ENCODE measurements at places on chromosomes 12 and 14.

GRCh38 chr12:127381043-127381668 lies 885.8 kb upstream of the TMEM132C start:
- no peak for DNase-seq

DNA sequence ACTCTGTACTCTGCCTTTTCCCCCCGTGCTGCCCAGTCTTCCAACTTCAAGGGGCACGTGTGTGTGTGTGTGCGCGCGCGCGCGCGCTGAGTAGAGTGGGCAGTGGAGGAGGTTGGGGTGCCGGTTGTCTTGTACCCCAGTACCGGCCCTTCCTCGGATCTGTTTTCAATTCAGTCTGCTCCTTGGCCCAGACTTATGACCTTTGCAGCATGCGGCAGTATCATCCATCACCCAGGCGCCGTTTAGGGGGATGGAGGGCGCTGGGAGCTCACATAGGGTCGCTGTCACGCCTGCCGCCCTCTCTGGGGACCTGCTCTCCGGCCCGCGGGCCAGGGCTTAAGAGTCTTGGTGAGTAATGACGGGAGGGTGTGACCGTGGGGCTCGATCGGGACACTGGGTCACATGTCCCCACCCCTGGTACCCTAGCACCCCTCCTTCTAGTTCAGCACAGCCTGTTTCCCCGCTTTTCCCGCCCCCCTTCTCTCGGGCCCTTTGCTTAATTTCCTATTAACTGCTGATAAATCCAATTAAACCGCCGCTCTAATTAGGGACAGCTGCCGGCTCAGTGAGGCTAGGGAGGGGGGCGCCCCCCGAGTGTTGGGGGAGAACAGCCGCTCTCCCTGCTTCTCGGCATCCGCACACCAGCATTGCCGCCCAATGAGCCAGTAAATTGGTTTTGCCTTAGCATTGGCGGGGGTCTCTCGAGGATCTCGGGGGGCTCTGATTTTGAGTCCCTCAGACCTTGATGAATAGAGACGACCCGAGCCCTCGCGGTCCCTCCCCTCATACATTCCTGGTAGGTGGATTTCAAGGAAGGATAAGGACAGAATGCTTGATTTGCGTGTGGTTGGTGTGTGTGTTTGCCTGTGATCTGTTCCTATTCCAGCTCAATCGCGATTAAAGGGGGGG lies 9.3 kb downstream of the STAC3 start:
- DNase-seq: no peak

- DNase-seq: no peak
These were observed 3.5 kb upstream of the OSBPL8 start for GRCh38 chr12:76563061-76563460.

GRCh38 chr12:46518729-46519128 lies 146.2 kb upstream of the SLC38A2 start:
- no peak for DNase-seq

DNA sequence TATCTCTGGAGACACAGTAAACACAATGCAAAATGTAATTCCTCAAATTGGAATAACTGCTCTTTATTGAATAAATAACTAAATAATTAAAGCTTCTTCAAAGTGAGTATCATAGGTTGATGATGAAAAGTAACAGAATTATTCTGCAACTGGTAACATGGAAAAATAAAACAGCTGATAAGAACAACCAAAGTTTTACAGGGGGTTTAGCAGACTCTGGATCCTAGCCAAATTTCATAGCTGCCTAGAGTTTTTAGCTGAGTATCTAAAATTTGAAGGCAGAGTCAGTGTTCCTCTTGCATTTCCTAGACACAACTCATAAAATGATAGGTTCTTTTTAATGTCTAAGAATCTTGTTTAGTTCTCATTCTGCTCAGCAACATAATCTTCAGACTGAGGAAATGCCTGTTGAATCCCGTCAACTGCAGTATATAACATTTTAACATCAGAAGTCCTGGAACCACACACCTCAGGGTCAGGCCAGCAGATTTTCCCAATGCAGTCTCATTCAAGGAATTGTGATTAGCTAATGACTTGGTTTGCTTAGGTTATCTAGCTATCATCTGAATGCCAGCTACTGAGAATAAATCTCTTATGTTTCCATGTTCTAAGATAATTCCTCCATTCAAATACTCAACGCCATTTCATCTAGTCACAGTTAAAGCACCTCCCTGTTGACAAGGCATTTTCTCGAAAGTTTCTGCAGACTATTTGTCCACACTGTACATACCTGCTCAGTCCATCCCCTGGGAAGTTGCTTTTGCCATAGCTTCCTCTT lies 411.6 kb downstream of the BCAT1 start:
- no peak for DNase-seq

GRCh38 chr12:93191956-93192355 lies 185.8 kb upstream of the NUDT4 start:
- DNase-seq: no peak

DNA sequence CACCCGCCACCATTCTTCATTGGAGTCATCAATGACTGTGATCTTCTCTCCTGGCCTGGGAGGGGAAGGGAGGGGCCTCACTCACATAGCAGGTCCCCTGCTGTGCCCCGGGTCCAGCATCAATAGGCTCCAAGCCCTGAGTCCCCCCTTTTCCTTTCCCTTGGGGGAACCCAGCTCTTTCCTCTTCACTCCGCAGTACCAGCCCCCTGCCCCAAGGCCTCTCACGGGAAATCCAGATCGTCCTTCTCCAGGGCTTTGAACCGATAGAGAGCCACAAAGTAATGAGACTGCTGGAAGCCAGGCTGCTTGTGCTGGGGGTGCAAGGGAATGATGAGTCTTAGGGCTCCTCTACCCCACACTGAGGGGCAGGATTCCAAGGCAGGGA lies 6.7 kb downstream of the STAC3 start:
- no peak for DNase-seq

DNA sequence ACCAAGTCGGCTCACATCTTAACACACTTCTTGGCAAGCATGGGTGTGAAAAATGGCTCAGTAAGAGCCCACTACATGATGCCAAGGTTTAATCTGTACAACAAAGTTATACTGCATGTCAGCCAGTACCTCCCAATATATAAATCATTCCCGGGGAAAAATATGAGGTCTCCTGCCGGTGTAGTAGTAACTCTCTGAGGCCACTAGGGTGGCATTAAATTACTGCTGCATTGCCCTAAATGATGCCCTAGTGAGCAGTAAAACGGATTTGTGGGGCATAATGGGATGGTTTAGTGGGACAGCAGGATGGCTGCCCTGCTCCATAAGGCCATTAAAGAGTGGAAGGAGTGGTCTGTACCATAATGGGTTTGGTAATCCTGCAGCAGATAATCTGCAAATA lies 267.7 kb downstream of the MED13L start:
- no peak for DNase-seq

- no peak for DNase-seq
These were observed 135.9 kb downstream of the SYT1 start for GRCh38 chr12:79000501-79000900.

DNA sequence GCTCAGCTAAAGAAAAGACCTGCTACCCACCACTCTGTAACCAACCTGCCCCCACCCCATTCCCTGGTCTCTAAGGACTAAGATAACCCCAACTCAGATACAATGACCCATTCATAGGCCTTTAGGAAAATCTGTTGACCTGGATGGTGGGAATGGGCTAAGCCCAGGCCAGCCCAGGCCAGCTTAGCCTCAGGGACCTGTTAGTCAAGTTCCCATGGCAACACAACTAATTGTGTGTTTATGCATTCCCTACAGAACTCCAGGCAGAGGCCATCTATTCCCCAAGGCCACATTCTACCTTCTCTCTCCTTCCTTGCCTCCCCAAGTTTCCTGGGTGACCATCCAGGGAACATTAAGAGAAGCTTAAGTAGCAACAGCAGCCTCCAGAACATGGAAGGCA lies 16.1 kb upstream of the KRT8 start:
- DNase-seq: no peak

DNA sequence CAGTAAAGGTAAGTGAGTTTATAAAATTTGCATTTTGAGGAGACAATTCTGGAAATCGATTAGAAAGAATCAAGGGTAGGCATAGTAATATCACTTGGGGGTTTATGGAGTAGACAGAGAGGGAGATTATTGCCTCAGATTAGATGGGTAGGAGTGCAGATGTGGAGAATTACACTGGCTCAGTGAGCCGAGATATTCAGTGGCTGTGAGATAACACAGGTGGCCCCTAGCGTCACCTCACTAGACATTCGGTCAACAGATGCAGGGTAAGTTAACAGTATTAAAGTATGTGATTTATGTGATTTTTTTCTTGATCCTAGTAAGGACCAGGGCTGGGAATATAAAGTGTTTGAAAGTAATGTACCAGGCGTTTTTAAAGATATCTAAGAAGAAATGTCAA lies 39.6 kb upstream of the KLRD1 start:
- DNase-seq: no peak

DNA sequence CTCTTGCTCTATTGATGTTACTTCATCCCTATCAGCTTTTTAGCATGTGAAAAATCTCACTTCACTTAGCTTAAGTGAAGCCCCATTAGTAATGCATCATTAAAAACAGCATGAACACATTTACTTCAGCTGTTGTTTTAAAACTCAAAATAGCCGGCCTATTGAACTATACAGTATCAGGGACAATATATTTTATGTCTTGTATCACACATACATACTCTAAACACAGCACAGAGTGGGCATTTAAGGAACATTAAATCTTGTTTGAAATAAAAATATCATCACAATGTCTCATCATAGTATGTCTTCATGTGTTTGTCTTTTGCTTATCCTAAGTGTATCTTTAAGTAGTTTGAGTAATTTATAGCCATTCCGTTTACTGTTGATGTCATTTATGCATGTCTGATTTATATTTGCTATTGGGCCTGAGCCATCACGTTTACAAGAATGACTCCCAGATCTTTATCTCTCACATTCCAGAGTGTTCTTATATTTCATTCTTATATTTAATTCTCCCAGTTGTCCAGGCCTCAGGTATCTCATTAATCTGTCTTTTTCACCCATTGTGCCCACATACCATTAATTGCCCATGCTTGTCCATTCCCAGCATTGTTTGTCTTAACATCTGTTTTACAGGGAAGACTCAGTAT lies 57.5 kb downstream of the ARHGAP5 start:
- no peak for DNase-seq

DNA sequence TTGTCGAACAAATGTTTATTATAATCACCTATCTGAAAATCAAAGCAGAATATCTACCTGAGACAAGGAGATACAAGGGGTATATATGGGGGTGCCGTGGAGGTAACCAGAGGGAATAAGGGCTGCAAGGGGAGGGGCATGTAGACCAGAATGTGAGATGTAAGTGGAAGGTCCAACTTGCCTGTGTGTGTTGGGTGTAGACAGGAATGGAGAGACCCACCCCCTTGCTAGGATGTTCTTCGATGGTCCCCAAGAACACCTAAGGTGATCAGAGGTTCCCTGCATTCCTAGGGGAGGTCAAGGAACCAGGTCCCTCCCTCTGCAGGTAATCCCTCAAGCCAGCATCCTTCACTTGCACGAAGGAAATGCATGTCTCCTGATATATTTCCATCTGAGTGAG lies 167.9 kb downstream of the DICER1 start:
- no peak for DNase-seq

- DNase-seq: no peak
These were observed 429.3 kb upstream of the SOX5 start for GRCh38 chr12:24378548-24379407.

DNA sequence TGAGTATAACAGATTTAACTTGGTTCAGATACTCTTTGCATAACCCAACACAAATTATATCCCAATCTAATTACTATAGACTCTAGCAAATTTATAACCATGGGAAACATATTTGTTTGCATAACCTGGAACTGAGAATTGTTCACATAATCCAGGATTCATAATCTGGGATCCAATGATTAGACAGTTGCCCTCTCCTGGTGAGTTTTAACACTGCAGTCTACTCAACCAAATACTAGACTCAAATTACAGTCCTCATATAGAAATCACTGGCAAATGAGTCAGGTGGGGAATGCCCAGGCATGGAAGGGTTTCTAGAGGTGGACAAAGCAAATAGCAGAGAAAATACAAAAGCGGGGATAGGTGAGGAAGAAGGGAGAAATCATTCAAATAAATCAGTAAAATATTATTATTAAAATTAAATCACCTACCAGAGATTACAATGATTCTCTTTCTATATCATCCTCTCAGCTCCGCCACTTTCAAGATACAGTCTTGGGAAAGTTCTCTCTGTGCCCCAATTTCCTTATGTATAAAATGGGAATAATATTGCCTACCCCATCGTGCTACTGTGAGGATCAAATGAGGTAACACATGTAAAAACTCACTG lies 9.4 kb downstream of the GCH1 start:
- DNase-seq: peak; percentile 28

DNA sequence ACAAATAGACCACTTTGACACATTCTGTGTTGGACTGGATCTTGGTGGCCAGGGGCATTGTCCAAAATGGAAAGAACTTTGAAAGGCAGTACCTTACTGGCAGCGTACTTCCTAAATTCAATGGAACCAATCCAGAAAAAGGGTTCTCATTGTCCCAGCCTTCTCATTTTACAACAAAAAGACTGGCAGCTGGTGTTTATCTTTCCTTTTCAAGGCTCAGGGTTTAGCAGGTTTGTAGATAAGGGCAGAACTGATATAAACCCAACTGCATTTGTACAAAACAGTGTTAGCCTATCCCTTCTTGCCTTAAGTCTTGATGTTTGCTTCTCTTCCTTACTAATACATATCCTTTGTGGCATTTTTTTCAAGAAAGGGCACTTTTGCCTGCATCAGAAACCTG lies 7.7 kb downstream of the THAP2 start:
- no peak for DNase-seq

DNA sequence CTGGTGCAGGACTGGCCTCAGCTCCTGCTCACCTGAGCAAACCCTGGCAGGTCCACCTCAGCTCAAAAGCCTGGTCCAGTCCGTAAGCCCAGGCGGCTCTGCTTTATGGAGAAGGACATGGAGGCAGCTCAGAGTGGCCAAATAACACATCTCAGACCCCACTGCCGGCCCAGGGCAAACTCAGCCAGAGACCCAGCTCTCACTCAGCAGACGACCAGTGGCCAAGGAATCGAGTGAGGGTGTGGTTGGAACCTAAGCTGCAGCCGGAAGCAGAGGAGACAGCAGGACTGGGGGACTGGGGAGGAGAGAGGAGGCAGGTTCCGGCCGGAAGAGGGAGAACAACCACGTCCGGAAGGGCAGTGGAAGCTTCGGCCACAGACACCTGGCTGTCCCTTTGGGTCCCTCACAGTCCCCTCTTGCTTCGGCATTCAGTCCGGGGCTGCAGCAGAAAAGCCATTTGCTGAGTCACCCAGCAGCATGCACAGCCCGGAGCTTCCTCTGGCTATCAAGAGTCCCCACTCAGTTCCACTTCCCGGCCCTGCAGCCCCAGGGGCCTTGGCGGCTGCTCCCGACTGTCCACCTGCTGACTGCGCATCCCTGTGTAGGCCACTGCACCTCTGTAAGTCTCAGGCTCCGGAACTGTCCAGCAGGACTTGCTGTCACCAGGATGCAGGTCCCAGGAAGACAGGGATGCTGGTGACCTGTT lies 104.0 kb downstream of the CALM1 start:
- DNase-seq: no peak

GRCh38 chr14:96986256-96987085 lies 189.3 kb downstream of the VRK1 start:
- DNase-seq: no peak

Data from CD4-positive, CD25-positive, alpha-beta regulatory T cell (primary cell).